Activated CD4-positive, alpha-beta T cell treated with anti-CD3 and anti-CD28 coated beads, Interleukin-2, amount 50 U/mL, for 24 hours (primary cell): ENCODE measurements at places on chromosomes 11 and 22.

GRCh38 chr22:42819412-42820044 is 37.5 kb downstream of the ARFGAP3 start:
- DNase-seq: no peak

GRCh38 chr11:43937434-43938411 is 4.7 kb upstream of the C11orf96 start:
- no peak for DNase-seq

DNA sequence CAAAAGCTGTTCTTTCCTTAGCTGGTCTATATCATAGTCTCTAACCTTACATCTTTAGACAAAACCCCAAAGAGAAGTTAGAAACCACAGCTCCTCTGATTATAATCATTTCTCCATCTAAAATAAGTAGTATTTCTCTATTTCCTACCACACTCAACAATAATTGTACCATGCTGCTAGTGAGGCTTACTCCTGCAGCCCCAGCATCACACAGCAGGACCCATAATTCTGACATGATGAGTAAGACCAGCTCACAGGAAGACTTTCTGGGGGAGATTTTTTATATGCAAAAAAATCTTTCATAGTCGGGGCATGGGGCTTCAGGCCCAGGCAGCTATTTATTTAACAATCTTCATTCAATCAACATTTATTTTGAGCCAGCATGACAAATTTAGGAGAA is 441.6 kb downstream of the DYNC2H1 start:
- DNase-seq: no peak

- no peak for DNase-seq
Observed at GRCh38 chr11:70111269-70112016, 33.3 kb downstream of the ANO1 start.
